Stimulated activated CD4-positive, alpha-beta T cell treated with anti-CD3 and anti-CD28 coated beads, Interleukin-4, amount 100 ng/mL, for 4 hours (primary cell): ENCODE measurements at places on chromosomes 7 and 10.

DNA sequence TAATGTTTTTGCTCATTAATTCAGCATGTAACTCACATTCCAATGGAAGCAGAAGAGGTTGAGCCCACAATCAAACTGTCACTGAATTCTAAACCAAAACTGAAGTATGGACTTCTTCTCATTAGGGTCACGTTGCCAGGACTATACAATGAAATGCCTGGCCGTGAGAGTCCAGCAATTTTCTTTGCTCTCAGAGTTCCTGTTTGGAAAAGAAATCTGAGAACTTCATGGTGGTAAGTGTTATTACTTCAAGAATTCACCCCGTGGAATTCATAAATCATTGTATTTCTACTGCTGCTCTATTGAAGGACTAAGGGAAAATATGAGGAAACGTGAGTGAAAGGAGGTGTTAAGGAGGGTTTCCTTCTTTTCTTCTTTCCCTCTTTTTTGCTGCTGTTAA, 441.8 kb upstream of the AKR1E2 start:
- no peak for DNase-seq

DNA sequence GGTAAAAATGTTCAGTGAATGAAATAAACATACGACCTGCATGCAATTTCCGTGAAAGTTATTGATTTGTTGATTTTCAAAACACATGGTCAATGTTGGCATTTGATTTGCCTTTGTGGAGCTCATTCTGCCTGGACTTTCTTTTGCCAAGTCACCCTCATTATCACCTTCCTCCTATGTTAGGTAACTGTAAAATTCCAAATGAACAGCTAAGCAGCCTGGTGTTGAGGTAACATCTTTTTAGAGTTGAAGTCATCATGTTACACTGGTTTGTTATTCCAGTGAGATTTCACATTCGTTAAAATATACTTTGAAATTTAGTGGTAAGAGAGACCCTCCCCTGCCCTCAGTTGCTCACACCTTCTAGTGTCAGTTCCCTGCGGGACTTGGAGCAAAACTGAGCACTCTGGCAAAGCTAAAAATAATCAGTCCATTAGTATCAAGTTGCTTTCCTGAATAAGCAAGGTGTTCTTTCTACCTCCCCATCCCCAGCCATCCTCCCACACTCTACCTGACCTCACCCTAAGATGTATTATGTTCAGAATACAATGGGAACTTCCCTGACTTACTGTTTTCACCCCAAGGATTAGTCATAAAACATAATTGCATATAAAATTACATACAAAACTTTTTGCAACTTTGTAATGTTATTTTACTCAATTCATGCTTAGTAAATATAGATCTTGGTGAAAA, 283.3 kb upstream of the SEMA3A start:
- no peak for DNase-seq

GRCh38 chr7:88377434-88377833, 70.7 kb upstream of the STEAP4 start:
- DNase-seq, result no peak

GRCh38 chr10:79436066-79436849, 9.2 kb downstream of the ZCCHC24 start:
- no peak for DNase-seq

DNA sequence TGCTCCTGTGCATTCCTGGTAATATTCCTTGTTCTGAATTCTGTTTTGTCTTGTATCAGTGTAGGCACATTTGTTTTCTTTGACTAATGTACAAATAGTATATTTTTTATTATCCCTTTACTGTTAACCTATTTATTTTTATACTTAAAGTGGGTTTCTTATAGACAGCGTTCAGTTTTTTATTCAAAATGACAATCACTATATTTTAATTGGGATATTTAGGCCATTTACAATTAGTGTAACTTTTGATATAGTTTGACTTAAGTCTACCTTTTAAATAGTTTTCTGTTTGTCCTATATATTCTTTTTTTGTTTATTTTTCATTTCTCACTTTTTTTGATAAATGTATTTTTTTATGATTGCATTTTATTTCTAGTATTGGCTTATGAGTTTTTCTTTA, 219.8 kb downstream of the DNAJB9 start:
- no peak for DNase-seq

DNA sequence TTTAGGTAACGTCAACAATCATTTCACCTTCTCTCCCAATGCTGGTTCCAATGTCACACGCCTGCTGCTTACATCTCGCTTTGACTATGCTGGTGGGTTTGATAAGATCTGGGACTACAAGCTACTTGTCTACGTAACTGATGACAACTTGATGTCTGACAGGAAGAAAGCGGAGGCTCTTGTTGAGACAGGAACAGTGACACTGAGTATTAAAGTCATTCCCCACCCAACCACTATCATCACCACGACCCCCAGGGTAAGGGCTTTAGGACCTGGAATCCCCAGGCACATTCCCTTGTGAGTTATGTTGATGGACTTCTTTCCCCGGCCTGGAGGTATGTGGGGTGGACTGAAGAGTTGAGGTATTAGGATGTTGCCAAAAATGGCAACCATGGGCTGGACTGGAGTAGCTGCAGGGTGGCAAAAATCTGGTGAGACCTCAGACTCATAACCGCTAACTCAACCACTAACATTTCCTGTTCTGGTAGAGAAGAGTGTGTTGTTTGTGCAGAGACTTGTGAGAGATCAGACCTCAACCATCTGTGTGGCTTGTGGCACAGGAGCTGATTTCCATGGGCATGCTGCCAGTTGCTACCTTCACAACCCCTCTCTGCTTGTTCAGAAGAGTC, 59.2 kb downstream of the CDHR3 start:
- no peak for DNase-seq

DNA sequence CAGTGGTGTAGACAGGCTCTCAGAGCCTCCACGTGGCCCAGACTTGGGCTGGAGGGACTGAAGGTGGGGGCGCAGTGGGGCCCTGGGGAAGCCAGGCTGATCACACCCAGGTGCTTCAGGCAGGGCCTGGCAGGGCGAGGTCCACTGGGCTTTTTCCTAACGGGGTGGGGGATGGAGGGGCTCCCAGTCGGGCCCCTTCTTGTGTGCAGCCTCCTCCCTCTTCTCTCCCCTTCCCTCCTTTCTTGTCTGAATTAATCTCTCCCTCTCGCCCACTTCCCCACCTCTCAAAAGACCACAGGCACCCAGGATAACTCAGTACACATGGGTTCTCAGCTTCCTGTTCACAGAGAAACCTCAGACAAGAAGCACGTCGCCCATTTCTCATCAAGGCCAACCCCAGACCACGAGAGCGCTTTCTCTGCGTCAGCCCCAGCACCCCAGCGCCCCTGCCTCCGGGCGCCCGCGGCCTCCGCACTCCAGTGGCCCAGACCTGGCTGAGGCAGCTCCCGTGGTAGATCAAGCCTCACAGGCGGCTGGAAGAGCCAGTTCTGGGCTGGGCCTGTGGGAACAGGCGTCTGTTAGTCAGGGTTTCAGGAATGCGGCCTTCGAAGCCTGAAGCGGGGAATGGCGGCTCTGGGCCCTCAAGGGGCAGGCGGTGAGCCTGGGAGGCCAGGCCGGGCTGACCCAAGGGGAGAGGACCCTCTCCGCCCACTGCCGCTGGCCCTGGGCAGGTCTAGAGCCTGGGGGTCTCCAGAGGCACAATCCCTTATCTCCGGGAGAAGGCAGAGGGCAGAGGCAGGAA, 50.6 kb downstream of the PWWP2B start:
- DNase-seq, result peak; percentile 47

DNA sequence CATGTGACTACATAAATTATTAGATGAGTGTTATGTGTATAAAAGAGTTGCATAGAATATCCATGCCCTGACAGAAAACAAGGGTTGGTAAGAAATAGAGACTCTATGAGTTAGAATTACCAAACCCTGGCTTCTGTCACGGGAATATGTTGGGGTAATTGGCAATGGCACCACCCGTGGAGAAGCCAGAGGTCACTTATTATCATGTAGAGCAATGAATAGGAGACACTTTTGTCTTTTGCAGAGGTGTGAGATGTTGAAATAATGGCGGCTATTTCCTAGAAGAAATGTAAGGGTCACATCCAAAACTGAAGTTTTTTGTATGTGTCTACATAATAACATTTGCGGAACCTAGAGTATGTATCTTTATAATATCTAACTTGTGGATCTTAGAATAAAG, 35.3 kb downstream of the ABCB5 start:
- no peak for DNase-seq

GRCh38 chr7:48933549-48934085, 9.3 kb downstream of the CDC14C start:
- no peak for DNase-seq

GRCh38 chr7:98334081-98334480, 52.6 kb downstream of the BRI3 start:
- no peak for DNase-seq

DNA sequence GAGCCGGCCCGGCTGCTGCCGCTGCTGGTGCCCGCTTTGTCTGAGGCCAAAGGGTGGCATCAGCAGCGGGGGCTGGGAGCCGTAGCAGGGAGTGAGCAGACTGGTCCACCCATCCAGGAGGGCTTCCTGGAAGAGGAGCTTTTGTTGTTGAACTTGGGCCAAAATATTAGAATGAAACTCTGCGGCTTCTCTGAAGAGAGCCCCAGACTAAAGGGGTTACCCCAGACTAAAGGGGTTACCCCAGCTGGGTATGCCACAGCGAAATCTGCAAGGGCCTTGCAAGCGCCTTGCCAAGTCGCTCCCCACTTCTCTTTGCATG, 154.7 kb upstream of the ZMIZ1 start:
- DNase-seq, result no peak

DNA sequence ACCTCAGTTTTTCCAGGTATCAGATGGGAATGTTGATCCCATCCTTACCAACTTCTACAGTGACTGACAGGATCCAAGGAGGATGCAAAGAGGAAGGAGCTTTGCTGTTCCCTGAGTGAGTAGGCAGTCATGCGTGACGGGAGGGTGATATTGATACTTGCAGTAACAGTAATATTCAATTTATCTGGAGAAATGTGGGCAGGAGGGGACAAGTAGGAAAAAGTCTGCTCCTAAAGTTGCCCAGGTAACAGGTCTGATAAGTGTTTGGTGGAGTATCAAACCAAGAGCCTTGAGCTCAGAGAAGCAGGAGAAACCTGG, 3.3 kb upstream of the ZCCHC24 start:
- DNase-seq, result no peak

DNA sequence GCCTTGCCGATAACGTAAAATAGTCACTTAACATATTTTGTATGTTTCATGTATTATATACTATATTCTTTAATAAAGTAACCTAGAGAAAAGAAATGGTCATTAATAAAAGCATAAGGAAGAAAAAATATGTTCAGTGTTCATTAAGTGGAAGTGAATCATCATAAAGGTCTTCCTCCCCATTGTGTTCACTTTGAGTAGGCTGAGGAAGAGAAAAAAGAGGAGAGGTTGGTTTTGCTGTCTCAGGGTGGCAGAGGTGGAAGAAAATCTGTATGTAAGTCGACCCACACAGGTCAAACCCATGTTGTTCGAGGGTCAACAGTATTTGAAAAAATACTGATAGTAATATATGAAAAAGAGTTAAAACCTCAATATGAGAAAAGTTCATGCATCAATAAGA, 90.3 kb downstream of the GLCCI1 start:
- DNase-seq, result no peak
